ENCODE measurements at places on chromosomes 1 and 21. TPM values are rescaled to one million over a fixed set of nuclear protein-coding genes. Genes with fewer than 3 reads are reported as not detected.

Gene PLA2G2A
- not detected for total RNA-seq

Gene ADAMTS1
- total RNA-seq, result 0.31 TPM

DNA sequence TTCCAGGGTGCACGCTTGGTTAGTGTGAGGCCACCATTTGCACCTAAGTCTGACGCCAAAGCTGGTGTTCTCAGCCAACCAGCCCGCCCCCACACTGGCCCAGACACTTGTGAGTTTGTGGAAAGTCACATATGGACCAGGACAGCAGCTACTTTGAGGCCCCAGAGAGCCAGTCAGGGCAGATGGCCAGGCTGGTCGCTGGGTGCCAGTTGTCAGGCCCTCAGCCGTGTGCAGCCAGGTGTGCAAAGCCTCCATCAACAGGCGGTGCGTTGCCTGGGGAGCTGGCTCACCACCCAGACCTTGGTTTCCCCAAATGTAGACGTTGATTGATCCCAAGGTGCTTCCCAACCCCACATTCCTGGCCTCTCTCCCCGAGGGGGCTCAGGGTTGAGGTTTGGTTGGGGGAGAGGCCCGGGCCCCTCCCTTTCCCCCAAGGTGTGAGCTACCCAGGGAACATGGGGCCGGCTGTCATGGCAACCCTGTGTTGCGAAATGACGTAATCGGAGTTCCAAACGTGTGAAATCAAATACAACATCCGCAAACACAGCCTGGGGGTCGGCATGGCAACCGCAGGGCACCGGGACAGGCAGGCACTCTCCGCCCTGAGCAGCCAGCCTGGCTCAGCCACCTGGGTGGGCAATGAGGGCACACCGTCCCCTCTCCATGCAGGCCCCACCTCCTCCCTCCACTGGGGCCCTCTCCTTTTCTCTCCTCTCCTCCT is 42.2 kb upstream of the WNT4 start:
- no peak for DNase-seq

DNA sequence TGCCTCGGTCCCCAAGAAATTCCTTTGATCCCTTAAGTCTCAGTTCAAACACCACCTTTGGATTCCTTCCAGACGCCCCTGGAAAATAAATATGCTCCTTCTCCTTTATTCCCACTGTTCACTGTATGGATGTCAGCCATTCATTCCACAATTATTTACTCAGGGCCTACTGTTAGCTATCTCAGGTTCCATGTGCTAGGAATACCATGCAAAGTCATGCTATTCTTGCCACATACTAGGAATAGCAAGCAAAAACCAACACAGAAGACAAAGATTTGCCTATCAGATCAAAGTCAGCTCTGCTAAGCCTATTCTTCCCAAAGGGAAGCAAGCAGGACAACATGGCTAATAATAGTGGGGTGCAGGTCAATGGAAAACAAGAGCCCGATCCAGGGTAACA is 29.8 kb downstream of the TTC13 start:
- no peak for DNase-seq

- DNase-seq, result peak; percentile 52
These were observed 450 bp downstream of the S100A10 start for GRCh38 chr1:151993084-151993733.
